SHP77 (cell line): ENCODE measurements at places on chromosomes 13 and 19.

DNA sequence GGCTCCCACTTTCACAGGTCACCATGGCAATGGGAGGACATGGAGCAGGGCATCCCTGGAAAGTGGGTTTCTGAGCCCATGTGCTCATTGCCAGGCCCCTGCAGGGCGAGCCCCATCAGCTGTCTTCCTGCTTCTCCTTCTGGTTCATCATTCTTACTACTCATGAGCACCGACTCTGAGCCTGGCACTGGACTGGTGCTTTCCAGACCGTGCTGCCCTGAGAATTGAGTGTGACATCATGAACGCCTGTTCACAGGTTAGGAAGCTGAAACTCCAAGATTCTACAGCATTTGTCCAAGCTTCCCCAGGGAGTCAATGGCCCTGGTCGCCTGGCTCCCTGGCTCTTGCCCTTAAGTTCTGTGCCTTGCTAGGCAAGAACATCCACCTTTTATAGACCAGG is 210.4 kb upstream of the ZNF536 start:
- no peak for DNase-seq

GRCh38 chr19:36207605-36208252 is 6.7 kb downstream of the ZNF565 start:
- DNase-seq: no peak

- peak; percentile 3 for DNase-seq
Observed at GRCh38 chr19:23343434-23344010, 51.7 kb downstream of the ZNF91 start.

- no peak for DNase-seq
Observed at GRCh38 chr13:112976526-112976925, 7.5 kb downstream of the MCF2L start.

DNA sequence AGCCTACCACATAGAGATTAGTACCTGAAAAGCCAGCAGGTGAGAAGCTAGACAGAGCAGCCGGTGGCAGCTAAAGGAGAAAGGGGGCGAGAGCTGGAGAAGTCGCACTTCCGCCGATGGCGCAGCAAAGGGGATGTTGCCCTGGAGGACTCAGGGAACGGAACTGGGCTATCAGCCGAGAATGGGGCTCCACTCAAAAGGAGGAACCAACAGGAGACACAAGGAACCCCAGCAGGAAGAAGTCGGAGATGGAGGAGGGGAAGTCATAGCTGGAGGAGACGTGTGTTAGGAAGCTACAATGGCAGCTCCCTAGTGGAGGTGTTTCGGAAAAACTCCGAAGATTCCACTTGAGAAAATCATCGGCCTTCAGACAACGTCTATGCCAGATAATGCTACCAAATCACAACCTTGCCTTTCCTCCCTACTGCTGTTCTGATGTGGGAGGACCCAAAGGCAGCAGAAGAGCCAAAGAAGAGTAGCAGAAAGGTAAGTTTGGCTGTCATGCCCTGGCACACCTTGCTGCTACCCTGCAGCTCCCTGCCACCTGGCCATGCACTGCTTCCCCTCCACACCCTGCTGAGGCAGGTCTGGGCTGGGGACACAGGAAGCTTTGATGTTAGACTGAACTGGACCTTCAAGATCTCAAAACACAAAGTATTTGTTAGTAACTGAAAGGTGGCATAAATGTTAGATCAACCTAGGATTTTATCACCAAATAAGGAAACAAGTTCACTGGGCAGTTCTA is 127.9 kb downstream of the DLEU7 start:
- no peak for DNase-seq

- no peak for DNase-seq
Observed at GRCh38 chr19:1674293-1674679, 21.9 kb upstream of the TCF3 start.

GRCh38 chr13:21557995-21558394 is 46.0 kb downstream of the MICU2 start:
- DNase-seq: no peak

DNA sequence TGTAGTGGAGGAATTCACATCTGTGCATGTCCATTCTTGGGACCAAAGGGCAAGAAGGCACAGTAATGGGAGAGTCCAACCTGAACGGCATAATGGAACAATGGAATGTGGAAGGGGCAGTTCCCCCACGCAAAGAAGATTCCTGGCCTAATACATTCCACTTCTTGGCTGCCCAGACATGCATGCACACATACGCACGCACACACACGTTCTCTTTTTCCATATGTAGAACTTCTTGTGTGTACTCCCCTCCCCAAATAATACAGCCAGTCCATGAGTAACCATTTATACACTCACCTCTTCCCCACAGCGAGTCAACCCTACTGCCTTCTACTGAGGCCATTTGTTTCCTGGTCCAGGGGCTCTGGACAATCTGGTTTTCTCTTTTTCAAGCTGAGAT is 6.0 kb upstream of the STK24 start:
- no peak for DNase-seq

GRCh38 chr13:99215184-99215830 is 14.7 kb downstream of the UBAC2 start:
- no peak for DNase-seq

- DNase-seq: no peak
Observed at GRCh38 chr13:22198641-22199217, 527.9 kb downstream of the FGF9 start.

DNA sequence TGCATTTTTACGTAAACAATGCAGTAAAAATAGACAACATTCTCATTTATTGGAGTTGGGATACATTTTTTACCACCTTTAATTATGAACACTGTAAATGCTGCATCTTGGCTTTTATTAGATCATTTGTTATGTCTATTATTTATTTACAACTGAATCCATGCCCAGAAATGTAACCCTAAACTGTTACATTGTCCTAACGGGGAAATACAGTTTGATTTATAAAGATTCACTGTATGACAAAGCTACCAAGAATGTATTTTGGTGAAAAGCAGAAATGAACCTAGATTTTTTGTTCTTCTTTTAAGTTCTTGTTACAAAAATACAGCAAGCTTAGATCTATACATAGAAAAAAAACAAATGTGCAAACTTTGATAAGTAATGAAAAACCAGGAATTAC is 1.1 kb downstream of the METTL21C start:
- DNase-seq: no peak
